ENCODE measurements at places on chromosomes 3 and 15.
A peak's percentile ranks its signal among the peaks of the same experiment; 100 is the strongest.

GRCh38 chr3:89260721-89261120 is 153.3 kb downstream of the EPHA3 start:
- no peak for DNase-seq

DNA sequence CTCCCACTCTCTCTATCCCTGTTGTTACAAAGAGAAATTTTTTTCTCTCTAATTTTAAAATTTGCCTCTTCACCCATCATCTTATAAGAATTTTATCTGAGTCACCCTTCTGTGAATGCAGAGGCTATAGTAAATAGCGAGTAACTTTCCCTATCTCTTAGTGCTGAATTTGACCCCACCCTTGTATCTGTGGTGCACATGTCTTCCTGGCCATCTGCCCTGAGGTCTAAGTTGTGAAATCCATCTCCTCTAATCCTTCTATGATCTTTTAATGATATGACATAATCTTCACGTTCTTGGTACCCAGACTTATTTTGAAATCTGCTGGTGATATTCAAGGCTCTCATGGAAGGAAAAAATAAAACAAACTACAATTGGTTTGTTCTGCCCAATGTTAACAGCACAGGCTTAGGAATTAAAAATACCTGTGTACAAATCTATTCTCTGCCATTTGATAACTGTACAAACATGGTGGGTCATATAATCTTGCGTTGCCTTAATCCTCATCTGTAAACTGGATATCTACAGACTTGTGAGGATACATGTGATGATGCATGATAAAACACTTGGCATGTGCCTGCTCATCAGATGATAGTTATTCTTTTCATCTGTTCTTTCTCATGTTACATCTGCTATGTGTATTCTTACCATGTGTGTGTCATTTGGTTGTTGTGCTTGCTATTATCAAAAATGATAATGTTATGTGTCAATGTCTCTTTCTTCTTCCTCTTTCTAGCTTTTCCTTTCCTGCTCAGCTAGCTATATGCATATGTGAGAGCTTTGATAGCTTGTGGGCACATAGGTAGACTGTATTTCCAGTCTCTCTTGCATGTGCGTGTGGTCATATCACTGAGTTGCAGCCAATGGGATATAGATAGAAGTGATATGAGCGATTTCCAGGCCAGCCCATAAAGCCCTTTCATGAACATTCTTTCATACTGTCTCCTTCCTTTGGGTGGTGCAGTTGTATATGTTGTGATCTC is 13.7 kb upstream of the CCR3 start:
- DNase-seq = no peak

GRCh38 chr3:157088601-157089454 is 71.1 kb downstream of the CCNL1 start:
- DNase-seq = peak; percentile 97

DNA sequence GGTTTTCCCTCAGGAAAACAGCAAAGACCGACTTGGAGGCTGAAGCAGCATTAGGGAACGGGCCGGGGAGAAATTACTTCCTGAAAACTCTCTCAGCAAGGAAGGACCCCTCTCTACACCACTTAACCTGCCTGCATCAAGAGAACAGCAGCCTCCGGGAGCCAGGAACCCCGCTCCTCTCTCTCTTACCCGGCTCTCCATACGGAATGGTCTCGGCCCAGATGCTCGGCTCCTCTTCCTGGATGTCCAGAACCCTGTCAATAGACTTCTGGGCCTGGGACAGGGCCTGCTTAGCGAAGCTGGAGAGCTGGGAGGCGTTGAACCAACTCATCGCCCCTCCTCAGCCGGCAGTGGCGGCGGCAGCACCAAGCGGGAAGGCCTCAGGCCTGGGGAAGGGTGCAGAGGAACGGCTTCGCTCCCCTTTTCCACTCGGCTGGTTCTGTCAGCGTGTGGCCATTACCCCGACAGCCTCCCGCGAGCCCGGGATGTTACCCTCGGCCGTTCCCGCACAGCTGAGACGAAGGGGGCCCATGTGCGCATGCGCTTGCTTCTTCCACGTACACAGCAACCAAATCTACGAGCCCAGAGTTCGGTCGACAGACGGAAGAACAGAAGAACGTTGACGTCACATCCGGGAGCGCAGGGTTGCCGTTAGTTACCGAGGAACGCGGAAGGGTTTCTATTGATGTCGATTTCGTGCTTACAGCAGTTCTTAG is at the start of gene TMF1:
Gene TMF1, minus strand, starts transcription at position 578 of the 716 bp plus-strand sequence. Its CDS starts 247 bp downstream, at position 331.
- peak; percentile 97 for DNase-seq

DNA sequence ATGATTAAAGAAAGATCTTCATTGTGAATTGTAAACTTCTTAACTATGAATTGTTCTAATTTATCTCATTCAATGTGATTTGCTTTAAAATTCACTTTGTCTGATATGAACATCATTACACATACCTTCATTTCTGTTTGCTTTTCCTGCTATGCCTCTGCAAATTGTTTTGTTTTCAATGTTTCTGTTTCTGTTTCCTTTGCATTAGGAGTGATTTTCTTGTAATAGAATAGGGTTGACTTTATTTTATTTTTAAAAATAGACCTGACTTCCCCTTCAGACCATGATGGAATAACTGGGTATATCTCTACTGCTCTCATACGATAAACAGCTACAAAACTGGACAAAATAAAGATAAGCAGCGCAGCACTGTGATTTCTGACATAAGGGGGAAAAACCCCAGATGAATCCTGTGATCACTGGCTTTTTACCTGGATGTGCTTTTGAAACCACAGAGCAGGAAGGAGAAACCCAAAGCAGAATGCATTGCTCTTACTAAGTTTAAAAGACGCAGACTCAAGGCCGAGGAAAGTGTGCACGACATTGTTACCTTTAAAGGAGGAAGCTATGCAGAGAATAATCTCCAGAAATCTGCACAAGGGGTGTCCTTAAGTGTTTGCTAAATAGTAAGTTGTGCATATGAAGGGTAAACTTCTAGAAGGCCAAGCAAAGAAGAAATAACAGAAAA is 420.2 kb downstream of the TBC1D5 start:
- DNase-seq = no peak

- no peak for DNase-seq
Observed at GRCh38 chr3:8455526-8456411, 45.9 kb upstream of the LMCD1 start.

DNA sequence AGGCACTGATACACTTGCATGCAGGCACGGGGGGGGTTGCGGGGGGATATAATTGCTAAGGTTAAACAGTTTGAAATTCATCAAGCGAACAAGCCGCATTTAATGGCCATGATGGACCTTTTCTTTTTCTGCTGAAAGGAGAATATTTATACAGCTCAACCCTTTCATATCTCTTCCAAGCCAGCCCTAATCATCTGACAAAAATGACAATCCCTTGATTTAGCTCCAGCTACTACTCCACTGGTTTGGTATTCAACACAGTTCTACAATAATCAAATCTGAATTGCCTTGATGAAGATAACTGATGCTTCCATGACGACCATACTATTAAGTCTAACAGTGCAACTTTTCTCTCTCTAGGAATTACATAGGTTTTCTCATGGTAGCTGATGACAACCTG is 374.9 kb downstream of the PLCL2 start:
- DNase-seq = no peak

- DNase-seq = no peak
Observed at GRCh38 chr15:74220475-74221248, 15.5 kb upstream of the CCDC33 start.

GRCh38 chr3:189282741-189283140 is 111.0 kb downstream of the TPRG1 start:
- DNase-seq = no peak

- peak; percentile 53 for DNase-seq
Observed at GRCh38 chr3:27659279-27660021, 62.7 kb downstream of the EOMES start.

DNA sequence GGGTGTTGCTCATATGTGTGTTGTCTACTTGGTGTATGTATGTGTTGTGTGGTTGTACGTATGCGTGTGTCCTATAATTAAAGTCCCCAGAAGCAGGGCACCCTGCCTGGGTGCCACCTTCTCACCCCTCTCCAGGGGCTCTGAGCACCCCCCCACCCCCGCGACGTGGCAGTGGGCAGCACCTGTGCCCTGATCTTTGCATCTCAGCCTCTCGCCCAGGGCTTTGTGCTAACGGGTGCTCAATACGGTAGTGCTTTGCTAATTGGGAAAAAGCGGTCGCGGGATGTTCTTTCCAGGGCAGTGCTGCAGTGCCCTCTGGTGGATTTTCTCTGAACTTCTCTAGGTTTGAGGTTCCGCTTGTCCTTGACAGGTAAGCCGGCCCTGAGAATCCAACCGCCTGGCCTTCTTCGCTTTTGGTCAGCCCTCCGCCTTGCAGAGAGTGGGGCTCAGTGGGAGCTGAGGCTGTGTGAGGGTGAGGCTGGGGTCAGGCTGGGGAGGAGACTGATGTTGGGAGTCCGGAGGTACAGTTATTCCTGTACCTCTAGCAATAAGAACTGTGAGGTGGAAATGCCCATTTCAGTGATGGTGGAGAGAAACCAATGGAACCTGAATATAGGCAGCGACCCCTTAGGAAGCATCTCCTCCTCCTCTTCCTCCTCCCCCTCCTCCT is 17.6 kb upstream of the EPHB3 start:
- peak; percentile 83 for DNase-seq

- DNase-seq = no peak
Observed at GRCh38 chr3:162367429-162368260, 871.0 kb downstream of the OTOL1 start.

DNA sequence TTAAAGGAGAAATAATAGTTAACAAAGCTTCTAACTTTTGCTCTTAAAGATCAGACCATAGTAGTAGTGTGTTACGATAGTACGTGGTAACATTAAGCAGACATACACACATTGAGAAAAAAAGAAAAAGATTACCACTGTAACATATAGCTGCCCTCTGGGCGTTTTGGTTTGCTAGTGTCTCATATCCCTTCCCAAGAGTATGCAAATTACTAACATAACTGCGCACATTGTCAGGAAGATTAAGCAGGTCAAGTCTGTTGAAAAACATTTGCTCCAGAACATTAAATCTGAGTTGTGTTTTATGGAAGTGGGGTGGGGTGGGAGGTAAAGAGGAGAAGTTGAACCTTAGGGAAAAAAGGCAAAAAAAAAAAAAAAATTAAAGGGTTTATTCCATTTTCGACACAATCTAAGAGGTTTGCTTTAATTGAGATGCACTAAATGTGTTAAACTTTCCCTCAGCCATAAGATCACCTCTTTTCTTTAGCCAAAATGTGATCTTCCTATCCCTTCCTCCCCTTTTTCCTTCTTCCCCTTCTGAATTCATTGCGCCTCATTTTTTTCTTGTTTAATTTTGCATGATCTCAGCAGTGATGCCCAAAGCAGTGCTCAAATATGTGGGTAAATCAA is 1.5 kb upstream of the LRIG1 start:
- DNase-seq = no peak

DNA sequence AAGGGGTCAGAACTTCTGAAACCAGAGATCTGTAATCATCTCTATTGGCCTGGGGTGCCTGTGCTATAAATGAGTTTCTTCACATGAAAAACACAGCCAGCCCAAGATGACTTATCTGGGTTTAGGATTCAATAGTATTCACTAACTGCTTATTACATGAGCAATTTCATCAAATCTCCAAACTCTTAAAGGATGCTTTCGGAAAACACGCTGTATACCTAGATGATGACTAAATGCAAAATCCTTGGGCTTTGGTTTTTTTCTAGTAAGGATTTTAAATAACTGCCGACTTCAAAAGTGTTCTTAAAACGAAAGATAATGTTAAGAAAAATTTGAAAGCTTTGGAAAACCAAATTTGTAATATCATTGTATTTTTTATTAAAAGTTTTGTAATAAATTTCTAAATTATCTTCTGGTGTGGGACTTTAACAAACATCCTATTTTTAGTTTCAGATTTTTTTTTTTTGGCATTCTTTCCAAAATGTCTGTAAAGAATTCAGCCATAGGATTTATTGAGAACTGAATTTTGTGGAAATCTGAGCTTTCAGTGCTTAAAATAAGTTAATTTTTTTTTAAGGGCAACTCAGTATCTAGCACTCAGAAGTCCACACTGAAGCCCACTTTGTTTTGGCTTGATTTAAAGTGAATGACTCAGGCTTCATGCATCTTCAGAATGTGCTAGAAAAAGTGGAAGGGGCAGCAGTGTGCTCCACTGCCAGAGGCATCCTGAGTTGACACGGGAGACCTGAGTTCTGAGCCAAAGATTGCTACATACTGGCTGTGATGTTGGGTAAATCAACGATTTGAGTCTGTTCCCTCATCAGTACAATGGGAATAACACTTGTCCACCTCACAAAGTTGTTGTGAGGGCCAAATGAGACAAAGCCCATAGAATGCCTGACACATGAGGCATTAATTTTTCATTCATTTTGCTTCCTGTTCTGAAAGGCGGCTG is 18.7 kb downstream of the TMEM43 start:
- no peak for DNase-seq

- peak; percentile 67 for DNase-seq
Observed at GRCh38 chr15:52019394-52020220, 588 bp downstream of the MAPK6 start.

- no peak for DNase-seq
Observed at GRCh38 chr3:83628471-83628870, 1330.3 kb upstream of the CADM2 start.

- DNase-seq = no peak
Observed at GRCh38 chr3:46504789-46505188, 7.0 kb downstream of the RTP3 start.

DNA sequence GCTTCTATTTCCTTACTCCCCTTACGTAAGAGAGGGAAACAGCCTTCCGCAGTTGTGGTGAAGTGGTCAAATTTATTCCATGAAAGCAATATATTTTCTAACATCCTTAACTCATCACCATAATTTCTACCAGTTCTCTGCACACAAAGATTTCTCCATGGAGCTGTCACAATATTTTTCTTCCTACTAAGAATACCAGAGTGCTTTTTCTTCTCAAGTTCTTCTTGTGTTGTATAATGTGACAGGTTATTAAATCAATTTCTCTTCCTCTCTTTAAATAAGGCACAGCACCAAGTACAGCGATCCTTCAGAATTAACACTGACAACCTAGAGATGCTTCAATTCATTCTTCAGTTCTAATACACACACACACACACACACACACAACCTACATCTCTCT is 153.0 kb downstream of the CPNE4 start:
- DNase-seq = no peak

- DNase-seq = no peak
Observed at GRCh38 chr3:124939661-124940060, 5.1 kb upstream of the MUC13 start.

DNA sequence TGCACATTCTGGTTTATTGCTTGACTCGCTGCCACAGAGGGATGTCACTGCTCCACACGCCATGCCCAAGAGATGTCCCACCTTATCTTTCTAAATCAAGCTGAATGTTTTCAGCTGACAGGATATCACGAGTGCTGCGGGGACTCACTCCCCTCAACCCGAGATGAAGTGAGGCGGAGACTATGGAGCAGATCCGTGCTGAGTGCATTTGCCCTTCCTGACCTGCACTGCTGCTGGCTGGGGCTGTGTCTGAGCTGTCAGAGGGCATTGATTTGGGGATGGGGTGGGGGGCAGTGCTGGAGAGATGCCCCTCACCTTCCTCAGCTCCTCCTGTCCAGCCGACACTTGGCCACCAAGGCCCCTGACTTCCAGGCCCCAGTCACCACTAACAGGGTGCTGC is 40.5 kb upstream of the CSPG4 start:
- DNase-seq = no peak

GRCh38 chr15:61226361-61227256 is 2.5 kb downstream of the RORA start:
- peak; percentile 18 for DNase-seq

GRCh38 chr3:4978204-4978965 is 852 bp upstream of the BHLHE40 start:
- peak; percentile 97 for DNase-seq

- DNase-seq = peak; percentile 93
Observed at GRCh38 chr15:40873694-40874561, at the start of gene RHOV. Gene RHOV (minus strand): TSS chr15:40874234. CDS start chr15:40874139, 95 bp downstream.
